ENCODE measurements at places on chromosomes 13 and 19. TPM values are rescaled to one million over a fixed set of nuclear protein-coding genes. Genes with fewer than 3 reads are reported as not detected.

DNA sequence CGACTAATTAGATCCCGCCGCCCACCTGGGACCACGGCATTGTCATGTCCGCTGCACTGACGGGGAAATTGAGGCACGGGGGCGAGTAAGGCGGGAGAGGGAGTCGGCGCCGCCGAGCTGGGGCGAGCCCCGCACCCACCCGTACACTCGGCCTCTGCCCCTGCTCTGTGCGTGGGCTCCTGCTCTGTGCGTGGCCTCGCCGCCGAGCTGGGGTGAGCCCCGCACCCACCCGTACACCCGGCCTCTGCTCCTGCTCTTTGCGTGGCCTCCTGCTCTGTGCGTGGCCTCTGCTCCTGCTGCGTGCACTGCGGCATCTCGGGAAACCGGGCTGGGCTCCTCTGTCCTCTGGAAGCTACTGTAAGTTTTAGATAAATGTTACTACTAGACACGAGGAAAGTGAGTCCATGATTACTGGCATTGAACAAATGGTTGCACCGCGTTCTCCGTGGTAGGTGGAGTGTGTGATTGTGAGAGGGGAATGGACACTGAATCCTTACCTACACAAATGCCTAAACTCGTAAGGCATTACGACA is 826 bp upstream of the C1QTNF9 start:
- H3K27ac ChIP-seq, result no peak overlapping the region
- DNase-seq, result no peak
- H3K4me3 ChIP-seq, result no peak overlapping the region
- peaks cover 10% of the 10 kb centered on the region for H3K4me1 ChIP-seq

DNA sequence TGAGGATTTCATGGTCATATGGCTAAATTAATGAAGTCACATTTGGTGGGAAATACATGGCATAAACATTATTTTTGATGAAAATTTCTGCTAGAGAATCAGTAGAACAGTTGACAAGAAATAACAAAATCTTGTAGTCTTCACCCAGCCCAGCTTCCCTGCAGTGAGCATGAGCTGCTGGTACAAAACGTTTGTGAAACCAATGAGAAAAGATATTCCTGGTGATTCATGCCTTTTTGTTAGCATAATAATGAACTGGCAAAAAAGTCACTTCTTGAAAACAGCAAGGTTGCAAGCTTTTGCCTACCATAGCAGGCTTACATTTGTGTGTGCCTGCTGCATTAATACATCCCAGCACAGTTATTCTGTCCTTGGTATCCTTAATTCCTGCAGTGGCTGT is 475.9 kb upstream of the HTR2A start:
- H3K27me3 ChIP-seq, result no peaks in the 10 kb centered on the region
- H3K27ac ChIP-seq, result no peak overlapping the region
- DNase-seq, result no peak
- H3K4me1 ChIP-seq, result no peaks in the 10 kb centered on the region
- no peak overlapping the region for H3K4me3 ChIP-seq
- peaks cover 3% of the 10 kb centered on the region for H3K36me3 ChIP-seq

HNRNPA1L2 gene
- 10.7 TPM for total RNA-seq

GSX1 gene
- total RNA-seq, result not detected

SH2D3A gene
- 19.8 TPM for total RNA-seq

DIRAS1 gene
- total RNA-seq, result 8.6 TPM
